HuH-7 (cell line): ENCODE measurements at places on chromosomes 12 and 14.

DNA sequence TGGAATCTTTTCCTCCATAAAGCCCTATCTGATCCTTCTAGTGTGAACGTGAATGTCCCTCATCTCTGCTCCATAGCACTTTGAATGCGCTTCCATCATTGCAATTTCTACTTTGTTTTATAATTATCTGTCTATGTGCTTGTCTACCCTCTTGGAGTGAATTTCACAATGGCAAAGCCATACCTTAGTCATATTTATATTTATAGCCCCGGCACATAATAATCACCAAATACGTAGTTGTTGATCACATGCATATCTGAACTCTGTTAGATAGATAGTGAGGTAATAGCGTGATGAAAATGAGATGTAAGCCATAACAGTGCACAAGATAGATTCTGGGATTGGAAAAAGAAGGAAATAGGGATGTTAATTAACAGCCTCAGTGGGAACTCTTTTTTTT is 55.2 kb downstream of the MSRB3 start:
- no peak for DNase-seq

GRCh38 chr12:105783983-105784947 is 354.5 kb downstream of the NUAK1 start:
- DNase-seq: no peak

DNA sequence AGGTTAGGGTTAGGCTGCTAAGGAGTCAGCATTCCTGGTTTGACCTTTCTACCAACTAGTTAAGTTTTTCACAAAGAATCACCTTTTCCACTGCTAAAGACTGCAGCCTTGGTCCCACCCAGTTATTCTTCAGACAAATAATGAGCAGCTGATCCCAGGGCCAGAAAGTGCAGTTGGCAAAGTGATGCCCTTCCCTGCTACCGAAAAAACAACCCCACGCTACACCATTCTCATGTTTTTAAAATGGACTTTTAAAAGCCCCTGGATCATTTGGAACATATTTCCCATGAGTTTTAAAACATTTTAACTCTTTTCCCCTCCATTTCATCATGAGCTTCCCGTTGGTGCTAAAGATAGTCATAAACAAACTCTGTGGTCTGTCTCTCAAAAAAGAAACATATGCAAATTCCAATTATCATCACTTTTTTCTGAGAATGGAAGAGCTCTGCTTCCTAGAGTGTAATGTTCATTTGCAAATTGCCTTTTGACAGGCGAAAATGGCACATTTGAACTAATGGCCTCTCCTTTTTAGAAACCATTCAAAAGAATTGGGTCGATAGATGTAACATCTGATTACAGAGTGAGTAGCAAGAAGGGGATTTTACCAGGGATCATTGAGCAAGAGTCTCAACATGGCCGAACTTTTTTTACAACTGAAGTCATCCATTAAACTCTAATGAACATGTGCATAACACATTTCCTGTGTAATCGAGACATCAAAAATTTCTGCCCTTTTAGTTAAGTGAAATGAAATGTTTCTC is 129.3 kb upstream of the RAP1B start:
- DNase-seq: no peak

GRCh38 chr14:65387628-65388027 is 24.9 kb upstream of the FUT8 start:
- no peak for DNase-seq

DNA sequence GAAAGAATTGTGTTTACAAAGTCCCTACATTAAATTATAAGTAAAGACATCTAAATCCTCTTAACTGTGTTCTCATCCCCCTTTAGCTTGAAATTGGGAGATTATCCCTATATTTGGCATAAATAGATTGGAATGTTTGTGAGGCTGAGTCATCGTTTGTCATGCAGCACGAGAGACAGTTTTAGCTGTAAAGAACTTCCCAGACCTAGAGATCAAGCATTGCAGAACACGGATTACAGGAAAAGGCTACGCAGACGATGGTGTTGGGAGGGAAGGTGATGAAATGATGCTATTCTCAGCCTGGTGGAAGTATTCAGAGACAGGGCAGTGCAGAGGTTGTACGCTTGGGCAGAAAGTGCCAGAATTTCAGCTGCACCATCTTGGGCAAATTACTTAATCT is 93.8 kb downstream of the PTPRB start:
- DNase-seq: no peak

- no peak for DNase-seq
These were observed 2.3 kb downstream of the WNT10B start for GRCh38 chr12:48969160-48969771.

GRCh38 chr12:130770413-130771028 is 54.4 kb upstream of the RIMBP2 start:
- DNase-seq: no peak

DNA sequence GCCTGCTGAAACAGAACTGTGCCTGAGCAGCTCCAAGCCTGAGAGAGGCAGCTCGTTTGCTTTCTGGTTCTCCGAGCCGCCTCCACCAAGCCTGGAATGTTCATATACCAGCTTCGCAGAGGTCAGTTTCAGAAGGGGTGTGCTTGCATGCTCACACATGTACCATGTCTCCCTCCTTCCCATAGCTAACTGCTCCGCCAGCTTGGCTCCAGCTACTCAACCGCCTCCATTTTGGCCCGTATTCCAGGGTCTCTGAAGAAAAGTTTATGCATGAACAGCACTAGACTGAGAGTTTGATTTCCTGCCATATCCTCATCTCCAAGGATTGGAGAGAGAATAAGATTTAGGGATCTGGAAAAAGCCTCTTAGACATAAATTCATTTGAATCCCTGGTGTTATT is 103.7 kb downstream of the SMOC1 start:
- DNase-seq: no peak

DNA sequence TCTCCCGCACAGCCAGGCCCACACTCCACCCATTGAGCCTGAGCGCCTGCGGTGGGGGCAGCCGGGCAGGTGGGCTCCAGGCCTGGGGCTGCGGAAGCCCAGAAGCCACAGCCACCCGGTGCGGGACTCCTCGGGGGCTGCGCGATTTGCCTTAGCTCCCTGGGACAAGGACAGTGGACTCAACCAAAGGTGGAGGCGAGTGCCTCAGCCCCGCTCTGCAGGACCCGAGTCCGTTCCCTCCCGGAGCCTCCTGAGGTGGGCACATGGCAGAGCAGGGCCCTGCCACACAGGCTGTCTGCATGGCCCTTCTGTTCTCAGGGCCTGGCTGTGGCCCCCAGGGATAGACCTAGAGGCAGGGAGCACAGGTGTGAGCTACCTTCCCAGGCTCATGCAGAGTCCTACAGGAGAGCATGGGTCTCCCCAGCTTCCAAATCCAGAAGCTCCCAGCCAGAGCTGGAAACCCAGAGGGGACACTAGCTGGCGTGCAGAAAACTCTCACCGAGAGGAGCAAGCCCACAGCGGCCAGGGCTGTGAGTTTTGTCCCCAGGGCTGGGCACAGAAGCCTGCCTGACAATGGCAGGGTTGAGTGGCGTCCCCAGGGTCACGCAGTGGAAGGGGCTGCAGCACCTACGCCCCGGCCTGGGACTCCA is 22.2 kb upstream of the LRTM2 start:
- no peak for DNase-seq

DNA sequence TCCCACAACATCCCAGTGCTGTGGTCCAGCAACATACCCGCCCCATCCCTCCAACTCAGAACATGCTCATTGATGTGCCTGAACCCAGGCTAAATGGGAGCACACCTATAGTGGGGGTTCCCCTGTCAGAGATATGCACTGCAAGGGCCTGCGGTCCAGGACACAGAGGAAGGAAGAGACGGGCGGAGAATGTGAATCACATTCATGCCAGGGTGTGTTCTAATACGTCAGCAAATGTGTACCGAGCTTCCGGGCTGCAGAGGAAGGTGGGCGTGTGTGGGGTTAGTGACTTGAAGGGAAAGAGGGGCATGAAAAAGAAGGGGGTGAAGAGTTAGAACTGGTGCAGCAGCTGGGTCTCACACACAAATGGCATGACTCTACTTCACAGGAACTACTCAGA is 83.7 kb downstream of the DPF3 start:
- DNase-seq: no peak
